RPMI7951 (cell line): ENCODE measurements at places on chromosomes 7 and 10. TPM values are rescaled to one million over a fixed set of nuclear protein-coding genes. Genes with fewer than 3 reads are reported as not detected.

Gene SPDYE8
- not detected in 2 replicates for total RNA-seq

- no peak for DNase-seq
Measured at GRCh38 chr10:121596689-121597503, 1.3 kb downstream of the FGFR2 start.

GRCh38 chr7:33012364-33012763 lies 50.2 kb downstream of the NT5C3A start:
- no peak for DNase-seq

Gene JAKMIP3
- total RNA-seq = not detected in 2 replicates

GRCh38 chr10:110625356-110625894 lies 18.7 kb upstream of the RBM20 start:
- DNase-seq = no peak

Gene ECHDC3
- 8.2 and 10.7 TPM in 2 replicates for total RNA-seq

Gene HHEX
- 0.60 and 1.2 TPM in 2 replicates for total RNA-seq

DNA sequence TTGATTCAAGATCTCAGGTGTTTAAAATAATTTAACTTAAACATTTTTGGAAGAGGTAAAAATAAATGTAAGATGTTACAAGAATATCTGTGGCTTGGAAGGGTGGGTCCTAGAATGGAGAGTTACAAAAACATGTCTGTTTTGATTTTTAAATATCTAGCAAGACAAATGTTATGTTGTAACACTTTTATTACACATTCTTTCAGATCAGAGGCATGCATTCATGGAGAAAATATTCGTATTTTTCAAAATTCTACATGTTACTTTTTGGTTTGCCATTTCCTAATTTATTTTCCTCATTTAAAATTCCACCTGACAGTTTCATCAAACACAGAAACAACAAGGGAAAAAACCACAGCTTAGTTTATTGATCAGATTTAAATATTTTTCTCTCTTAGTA lies 10.0 kb downstream of the WBP1L start:
- DNase-seq = no peak

- DNase-seq = no peak
Measured at GRCh38 chr7:121831801-121832200, 41.2 kb upstream of the PTPRZ1 start.

- DNase-seq = no peak
Measured at GRCh38 chr10:91632671-91633550, at the start of gene PPP1R3C. TSS of gene PPP1R3C (minus strand) at chr10:91633071. CDS start at chr10:91632969, 102 bp downstream.

Gene FAM25C
- total RNA-seq = not detected in 2 replicates

DNA sequence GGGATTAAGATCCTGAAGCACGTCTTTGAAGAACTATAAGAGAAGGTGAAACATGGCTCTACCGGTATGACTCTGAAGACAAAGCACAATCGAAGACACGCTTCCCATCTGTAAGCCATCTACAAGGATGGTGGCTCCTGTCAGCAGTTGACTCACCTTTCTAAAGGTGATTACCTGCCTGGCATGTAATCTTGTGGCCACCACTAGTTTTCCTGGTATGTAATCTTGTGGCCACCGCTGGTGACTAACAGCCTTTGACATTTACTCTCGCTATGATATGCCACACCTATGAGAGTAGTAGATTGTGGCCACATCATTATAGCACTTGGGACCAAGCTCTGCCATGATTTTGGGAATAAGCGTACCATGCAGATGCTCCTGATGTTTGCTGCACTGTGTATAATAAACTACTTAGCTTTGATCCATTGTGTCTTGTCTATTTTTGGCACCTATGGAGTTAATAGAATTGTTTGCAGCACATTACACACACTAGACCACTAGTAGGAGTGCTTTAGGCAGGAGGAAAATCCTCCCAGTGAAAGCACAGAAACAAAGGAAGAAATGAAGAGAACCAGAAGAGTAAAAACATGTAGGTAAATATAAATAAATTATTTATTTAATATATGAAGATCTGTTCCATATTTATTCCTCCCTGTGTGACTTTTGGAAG lies 59.8 kb downstream of the VAX1 start:
- DNase-seq = no peak

GRCh38 chr7:96055717-96056116 lies 266.2 kb downstream of the SLC25A13 start:
- no peak for DNase-seq

DNA sequence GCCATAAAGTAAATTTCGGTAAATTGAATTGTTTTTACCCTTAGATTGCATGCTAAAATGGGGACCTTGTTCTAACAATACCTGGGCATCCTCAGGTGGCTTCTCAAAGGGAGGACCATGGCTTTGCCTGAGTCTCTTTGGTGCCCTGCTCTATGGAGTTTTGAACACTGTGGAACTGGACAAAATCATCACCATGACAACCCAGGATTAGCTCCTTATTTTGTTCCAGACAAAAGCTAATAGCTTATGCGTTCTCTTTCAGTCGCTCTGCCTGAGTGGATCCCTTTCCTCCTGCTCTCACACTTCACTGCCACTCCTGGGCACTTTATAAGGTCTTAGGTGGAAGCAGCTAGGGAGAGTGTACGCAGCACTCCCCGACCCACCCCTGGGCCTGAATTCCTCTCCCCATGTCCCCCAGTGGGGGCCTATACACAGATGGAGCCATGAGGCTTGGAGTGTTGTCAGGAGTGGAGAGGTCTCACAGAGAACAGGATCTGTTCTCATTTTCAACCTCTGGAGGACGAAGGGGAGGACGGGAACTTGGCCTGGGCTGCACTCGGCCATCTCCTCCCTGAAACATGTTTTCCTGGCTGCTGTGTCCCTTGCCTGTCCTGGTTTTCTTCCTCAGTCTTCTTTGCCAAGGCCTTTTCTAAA lies 19.0 kb downstream of the ADCYAP1R1 start:
- DNase-seq = no peak

DNA sequence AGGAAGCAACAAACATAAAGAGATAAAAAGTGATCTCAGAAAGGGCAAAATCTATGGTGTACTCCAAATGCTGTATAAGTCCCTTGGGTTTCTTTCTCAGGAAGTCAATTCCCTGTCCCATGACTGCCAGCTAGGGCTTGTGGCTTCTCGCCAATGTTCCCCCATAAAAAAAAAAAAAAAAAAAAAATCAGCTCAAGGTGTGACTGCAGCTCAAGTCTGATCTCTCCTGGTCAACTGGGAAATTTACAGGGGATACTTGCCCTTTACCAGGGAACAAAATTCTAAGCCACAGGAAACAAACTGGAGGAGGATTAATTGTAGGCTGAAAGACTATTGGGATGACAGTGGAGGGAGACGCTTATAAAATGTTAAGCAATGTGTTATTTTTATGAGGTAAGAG lies 76.0 kb downstream of the PCGF5 start:
- DNase-seq = peak; percentile 57

Gene ABHD11
- total RNA-seq = 19.8 and 20.7 TPM in 2 replicates

- peak; percentile 13 for DNase-seq
Measured at GRCh38 chr10:48463318-48464003, 141.4 kb downstream of the ARHGAP22 start.

Gene KNDC1
- total RNA-seq = not detected in 2 replicates

DNA sequence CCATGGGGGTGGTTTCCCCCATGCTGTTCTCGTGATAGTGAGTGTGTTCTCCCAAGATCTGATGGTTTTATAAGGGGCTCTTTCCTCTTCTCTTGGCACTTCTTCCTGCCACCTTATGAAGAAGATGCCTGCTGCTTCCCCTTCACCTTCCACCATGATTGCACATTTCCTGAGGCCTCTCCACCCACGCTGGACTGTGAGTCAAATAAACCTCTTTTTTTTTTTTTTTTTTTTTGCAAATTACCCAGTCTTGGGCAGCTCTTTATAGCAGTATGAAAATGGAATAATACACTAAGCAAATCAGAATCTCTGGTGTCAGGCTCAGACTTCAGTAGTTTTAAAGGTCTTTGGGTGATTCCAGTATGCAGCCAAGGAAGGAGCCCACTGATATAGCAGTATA lies 28.2 kb downstream of the TAS2R41 start:
- no peak for DNase-seq

GRCh38 chr7:1847260-1848001 lies 177.4 kb downstream of the ELFN1 start:
- DNase-seq = no peak

DNA sequence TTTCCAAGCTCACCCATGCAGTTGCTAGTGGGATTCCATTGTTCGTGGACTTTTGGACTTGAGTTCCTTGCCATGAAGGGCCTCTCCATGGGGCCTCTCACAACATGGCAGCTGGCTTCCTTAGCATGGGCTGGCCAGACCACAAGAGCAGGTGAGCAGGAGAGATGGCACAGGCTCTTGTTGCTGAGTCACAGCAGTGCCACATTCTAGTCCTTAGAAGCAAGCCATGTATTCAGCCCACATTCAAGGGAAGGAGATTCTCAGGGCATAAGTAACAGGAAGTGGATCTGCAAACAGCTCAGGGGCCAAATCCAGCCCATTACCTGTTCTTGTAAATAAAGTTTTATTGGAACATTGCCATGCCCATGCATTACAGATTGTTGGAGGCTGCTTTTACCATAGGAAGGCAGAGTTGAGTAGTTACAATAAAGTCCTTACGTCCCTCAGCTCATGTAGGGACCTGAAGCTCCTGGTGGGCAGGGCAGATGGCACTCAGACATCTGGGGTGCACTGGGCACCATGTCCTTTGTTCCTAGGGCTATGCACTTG lies 481.5 kb upstream of the FOXK1 start:
- no peak for DNase-seq

Gene PHYHIPL
- not detected in 2 replicates for total RNA-seq

- DNase-seq = no peak
Measured at GRCh38 chr7:133513608-133514007, 260.7 kb downstream of the EXOC4 start.

DNA sequence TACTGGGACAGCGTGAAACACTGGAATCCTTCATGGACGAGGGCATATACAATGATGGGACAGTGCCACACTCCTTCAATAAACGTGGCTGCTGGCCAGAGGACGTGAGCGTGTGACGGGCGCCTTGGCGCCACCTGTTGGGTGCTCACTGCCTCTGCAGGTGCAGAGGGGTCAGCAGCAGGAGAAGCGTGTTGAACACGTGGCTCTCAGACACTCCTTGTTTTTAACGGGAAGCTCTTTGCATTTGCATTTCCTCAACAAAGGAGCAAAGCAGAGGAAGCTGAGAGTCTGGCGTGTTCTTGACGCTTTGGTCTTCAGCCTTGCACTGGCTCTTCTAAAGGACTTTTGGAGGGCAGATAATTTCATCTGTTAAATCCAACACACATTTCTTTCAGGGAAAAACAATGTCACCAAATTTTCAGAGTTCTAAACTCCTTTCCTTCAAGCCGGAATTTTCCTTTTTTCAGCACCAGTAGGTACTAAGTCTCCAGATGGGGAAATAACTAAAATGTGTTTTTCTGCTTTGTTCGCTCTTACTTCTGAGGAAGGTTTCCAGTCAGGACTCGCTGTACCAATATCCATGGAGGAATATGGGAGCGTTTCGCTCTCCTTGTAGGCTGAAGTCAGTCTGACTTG lies 2.9 kb upstream of the GET4 start:
- peak; percentile 76 for DNase-seq

DNA sequence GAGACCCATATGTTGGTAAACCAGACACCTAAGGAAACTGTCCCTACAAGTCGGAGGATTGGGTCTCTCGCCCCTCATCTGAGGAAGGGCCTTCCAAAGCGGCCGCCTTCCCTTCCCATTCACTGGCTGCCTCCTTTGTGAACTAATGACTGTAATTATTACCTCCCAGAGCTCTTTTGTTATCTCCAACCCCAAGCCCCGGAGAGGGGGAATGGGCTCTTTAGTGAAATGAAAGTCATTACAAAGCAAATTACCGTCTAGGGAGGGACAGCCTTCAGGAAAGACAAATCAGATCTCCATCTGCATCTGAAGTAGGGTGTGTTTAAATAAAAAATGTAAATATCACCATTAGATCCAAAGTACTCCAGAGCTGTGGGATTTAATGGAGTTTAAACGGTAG lies 2.6 kb upstream of the GAD2 start:
- no peak for DNase-seq

- peak; percentile 100 for DNase-seq
Measured at GRCh38 chr10:80158598-80159127, 26.1 kb downstream of the PLAC9 start.

GRCh38 chr10:20598590-20598989 lies 298.5 kb downstream of the NEBL start:
- peak; percentile 46 for DNase-seq

Gene POP7
- 79.5 and 91.4 TPM in 2 replicates for total RNA-seq

- no peak for DNase-seq
Measured at GRCh38 chr7:55485501-55486191, 86.7 kb downstream of the VOPP1 start.

DNA sequence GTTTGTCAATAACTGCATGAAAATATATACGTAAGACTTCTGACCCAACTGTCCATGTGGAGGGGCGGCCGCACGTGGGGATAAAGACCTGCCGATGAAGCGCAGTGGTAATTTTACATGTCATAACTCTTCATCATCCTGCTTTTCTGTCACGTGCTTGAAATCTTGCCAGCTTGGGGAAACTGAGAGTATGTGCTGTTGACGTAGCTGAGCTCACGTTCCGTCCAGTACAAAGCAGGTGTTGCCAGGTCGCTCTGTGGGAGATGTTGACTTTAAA lies 105.1 kb downstream of the INPP5A start:
- DNase-seq = no peak

Gene EVX1
- not detected in 2 replicates for total RNA-seq

Gene CAMK2B
- total RNA-seq = 10.9 and 19.6 TPM in 2 replicates

Gene CLRN3
- not detected in 2 replicates for total RNA-seq

DNA sequence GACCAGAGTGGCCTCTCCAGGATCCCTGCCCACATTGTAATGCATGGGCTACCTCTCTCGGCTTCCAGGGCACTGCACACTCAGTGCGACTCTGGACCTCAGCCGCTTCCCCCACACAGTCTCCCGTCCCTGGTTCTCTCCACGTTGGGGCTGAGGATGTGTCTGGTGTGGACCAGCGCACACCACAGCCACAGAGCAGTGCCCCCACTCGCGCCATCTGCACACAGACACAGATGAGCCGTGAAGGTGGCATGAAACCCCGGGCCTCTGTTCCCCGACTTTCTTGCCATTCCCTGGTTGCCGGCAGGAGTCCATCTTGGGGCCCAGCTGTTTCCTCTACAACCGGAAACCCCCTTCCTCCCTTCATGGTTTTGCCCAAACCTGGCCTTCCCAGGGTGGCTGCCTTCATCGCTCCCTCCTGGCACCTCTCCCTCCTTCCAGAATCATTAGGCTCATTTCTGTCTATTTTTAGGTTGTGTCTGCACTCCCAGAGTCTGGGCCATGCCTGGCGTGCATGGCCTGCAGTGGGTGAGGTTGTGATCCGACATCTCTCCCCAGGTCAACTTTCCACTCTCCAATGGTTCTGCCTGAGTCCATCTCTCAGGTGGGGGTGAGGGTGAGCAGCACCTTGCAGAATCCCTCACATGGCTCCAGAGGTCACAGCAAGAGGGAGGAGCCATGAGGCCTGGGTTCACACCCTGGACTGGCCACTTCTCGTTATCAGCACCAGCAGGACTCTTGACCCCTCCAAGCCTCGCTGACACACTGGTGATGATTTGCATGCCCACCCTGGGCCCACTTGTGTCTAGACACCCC lies 10.1 kb downstream of the RASGEF1A start:
- DNase-seq = no peak

GRCh38 chr7:101991860-101992259 lies 174.4 kb downstream of the CUX1 start:
- no peak for DNase-seq

Gene SLC26A5
- total RNA-seq = not detected in 2 replicates

DNA sequence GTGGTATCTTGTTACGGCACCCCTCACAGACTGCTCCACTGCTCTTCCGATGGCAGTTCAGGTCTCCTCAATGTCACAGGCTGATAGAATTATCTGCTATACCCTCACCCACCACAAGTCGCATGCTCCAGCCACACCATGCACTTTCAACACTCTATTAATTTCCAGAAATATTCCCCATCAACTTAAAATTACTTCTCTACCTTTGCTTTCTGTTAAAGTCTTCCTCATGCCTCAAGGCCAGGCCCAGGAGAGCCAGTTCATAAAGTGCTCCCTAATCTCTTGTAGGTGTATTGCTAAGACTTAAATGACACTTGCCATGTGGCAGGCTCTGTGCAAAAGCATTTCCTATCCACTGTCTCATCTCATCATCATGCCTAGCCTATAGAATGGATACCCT lies 105.9 kb upstream of the ARID5B start:
- no peak for DNase-seq
